ENCODE measurements at places on chromosomes 3 and 15.

- DNase-seq: no peak
Measured at GRCh38 chr3:165874663-165875489, 37.7 kb upstream of the BCHE start.

- DNase-seq: peak; percentile 26
Measured at GRCh38 chr15:60590935-60591495, 112.1 kb upstream of the ICE2 start.

DNA sequence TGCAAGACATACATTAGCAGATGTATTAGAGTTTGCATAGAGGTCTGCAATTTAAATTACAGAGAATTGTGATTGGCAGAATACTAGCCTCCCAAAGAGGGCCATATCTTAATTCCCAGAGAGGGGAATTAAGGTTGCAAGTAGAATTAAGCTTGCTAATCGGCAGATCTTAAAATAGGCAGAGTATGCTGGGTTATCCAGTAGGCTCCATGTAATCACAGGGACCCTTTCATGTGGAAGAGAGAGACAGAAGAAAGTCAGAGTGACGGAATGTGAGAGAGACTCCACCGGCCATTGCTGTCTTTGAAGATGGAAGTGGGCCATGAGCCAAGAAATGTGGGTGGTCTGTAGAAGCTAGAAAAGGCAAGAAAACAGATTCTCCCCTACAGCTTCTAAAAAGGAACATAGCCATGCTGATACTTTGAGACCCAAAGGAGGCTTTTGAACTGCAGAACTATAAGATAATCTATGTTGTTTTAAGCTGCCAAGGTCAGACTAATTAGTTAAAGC, 38.8 kb downstream of the IMPG2 start:
- DNase-seq: no peak

GRCh38 chr3:55802816-55803215, 315.7 kb upstream of the WNT5A start:
- no peak for DNase-seq

DNA sequence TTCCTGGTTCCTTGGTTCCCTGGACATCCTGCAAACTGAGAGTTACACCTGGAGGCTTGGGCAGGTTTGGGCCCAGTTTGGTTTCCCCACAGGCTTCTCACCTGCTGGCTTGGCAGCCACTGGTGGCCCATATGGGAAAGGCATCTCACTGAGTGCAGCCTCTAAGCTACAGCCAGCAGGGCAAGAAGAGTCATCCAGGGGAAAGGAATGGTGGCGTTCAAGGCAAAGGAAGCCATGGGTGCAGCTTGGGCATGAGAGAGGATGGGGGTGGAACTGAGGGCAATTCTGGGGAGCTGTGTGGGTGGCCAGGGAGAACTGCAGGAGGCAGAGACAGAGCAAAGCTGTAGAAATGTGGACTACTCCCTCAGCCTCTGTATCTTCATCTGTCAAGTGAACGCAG, 106.4 kb downstream of the EPHB1 start:
- DNase-seq: no peak

- no peak for DNase-seq
Measured at GRCh38 chr3:73098873-73099272, 37.4 kb downstream of the EBLN2 start.

- no peak for DNase-seq
Measured at GRCh38 chr15:41993472-41994170, 21.3 kb upstream of the EHD4 start.
